ENCODE measurements at places on chromosomes 3 and 15.

DNA sequence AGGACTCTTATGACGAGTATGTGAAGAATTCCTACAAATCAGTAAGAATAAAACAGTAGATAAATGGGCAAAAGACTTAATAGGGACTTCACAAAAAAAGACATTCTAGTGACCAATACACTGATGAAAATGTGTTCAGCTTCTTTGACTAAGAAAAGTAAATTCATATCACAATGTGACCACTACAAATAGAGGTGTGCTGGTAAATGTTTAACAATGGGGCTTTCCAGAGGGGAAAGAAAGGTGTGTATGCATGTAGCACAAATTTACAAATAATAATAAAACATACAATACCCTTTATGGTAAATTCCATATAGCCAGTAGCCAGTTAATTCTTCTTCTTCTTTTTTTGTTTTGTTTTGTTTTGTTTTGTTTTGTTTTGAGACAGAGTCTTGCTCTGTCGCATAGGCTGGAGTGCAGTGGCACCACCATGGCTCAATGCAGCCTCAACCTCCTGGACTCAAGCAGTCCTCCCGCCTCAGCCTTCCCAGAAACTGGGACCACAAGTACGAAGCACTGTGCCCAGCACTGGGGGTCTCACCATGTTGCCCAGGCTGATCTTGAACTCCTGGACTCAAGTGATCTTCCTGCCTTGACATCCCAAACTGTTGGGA lies 17.5 kb upstream of the NMD3 start:
- no peak for DNase-seq

- no peak for DNase-seq
Observed at GRCh38 chr3:30225021-30225420, 381.4 kb upstream of the TGFBR2 start.

DNA sequence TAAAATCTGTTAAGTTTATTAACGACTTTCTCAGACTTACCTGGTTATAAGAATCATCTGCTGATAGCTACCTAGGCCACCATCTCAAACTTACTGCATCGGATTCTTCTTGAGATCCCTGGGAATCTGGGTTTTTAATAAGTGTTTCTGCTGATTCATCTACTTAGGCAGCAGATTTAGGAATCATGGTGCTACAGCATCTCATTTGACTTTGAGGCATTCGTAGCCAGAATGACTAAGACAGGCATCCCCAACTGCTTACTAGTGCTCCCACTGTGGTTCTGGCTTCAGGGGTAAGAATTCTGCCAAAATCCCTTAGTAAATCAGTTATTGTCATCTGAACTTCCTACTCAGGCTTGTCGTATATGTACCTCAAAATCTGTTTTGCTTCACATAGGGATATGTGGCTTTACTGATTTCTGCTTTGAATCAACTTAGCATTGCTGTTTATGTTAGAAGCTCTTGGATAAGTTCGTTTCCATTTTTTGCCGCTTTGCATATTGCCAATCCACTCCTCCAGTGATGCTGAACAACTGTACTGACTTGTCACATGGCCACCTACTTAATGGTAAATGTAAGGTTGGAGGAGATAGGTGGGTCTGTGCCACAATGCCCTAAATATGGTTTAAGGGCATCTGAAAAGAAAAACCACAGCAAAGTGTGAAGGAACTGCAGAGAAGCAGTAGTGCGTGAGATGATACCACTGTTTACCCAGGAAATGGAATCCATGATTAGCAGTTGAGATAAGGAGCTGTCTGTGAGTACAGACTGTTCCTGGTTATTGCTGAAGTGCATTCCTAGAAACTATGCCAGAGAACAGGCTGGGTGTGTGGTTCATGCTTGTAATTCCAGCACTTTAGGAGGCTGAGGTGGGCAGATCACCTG lies 60.3 kb downstream of the MAP6D1 start:
- no peak for DNase-seq

GRCh38 chr3:122305818-122306621 lies 19.0 kb upstream of the CSTA start:
- peak; percentile 31 for DNase-seq

GRCh38 chr3:49759226-49759625 lies 27.1 kb downstream of the IP6K1 start:
- no peak for DNase-seq

DNA sequence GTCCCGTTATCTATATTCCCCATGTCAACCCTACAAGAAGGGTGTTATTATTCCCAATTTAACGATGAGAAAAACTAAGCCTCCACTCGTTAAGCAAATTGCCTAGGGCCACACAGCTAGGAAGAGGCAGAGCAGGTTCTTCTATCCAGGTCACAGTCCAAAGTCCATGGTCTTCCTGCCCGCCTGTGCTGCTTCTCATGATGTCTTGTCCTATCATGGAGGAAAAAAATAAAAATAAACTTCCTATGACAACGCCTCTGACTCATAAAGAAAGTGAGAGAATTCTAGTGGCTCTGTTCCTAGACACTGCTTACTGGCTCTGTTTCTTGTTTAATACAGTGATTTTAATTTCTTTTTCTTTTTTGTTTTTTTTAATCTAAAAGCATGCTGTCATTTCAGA lies 9.7 kb downstream of the COL8A1 start:
- no peak for DNase-seq

DNA sequence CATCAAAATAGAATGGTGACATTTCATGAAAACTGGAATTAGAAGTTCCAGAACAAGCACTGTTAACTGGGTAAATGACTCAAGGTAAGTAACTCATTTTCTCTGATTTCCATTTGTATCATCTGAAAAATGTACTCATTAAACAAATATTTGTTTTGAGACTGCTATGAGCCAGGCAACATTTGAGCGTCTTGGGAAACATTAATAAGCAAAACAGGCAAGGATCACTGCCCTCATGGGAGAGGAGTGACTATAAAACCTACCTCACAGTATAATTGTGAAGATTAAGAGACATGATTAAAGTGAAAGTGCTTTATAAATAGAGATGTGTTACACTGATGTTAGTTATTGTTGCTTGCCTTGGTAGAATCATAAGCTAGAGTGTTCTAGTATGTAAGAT lies 711.8 kb upstream of the UBE2E2 start:
- no peak for DNase-seq

DNA sequence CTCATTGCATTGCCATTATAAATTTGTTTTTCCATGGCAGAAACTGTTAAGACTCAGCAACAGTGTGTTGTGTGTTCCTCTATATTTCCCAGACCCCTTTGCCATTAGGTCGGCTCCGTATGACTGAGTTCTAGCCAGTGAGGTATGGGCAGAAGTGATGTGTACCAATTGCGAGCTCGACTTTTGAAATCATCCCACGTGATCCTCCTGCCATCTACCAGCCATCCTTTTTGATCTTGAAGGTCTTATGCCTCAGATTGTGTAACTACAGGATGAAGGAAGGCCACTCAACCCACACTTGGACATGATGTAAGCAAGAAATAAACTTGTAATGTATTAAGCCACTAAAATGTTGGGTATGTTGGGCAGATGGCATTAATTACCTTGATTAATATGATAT lies 562.3 kb downstream of the PDCD6IP start:
- DNase-seq = no peak

DNA sequence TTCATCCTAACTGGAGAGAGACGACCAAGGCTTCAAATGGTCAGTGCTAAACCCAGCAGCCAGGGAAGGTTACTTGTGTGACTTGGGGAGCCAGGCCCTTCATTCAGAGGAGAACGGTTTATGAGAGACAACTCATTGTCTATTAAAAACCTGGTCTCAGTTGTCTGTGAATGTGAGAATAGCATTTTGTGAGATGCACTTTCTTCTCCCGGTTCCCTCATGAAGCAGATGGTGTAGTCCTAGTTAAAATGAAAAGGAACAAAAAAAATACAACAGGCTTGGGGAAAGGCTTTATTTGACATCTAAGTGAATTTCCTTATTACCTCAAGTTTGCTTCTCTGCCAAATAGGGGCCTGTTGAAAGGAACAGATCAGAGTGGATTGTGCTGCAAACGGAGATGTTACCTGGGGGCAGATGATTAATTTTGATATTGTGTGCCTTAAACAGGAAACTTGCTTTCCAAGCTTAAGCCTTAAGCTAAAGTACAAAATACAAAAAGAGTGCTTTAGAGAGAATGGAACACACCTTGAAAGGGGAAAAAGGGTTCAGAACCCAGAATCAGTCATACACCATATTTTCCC lies 202.7 kb upstream of the BHLHE40 start:
- DNase-seq = no peak

GRCh38 chr3:114764056-114764492 lies 383.0 kb downstream of the ZBTB20 start:
- DNase-seq = no peak

- peak; percentile 49 for DNase-seq
Observed at GRCh38 chr15:70271422-70272088, 173.8 kb upstream of the TLE3 start.

GRCh38 chr3:183551930-183552329 lies 3.6 kb downstream of the KLHL6 start:
- DNase-seq = no peak

GRCh38 chr3:184618811-184619210 lies 57.2 kb downstream of the EPHB3 start:
- no peak for DNase-seq

DNA sequence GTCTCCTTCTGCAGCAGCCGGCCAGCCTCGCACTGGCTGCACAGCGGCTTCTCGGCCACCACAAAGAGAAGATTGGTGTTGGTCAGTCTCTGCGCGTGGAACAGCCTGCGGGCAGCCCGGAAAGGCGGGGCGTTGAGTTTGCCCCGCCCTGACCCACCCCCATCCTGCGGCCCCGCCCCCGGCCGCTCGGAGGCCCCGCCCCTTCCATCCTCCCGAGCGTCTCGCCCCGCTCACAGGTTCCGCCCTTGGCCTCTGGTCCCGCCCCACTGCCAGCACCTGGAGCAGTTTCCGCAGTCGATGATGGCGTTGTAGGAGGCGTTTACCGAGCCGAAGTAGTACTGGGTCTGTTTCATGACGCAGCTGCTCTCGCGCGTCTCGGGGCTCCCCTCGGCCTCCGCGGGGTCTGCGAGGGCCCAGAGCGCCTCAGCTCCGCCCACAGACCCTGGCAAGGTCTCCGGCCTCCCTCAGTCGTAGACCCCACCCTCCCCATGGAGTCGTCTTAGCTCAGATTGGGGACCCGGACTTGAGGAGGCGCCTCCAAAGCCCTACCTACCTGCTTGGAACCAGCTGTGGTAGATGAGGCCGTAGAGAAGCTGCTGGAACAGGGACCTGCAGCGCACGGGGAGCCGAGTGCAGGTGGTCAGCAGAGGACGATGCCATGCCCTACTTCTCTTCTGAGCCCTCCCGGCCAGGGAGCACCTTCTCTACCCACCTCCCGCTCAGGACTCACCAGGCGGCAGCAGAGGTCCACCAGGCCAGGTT lies 5.9 kb upstream of the TMEM115 start:
- peak; percentile 96 for DNase-seq

DNA sequence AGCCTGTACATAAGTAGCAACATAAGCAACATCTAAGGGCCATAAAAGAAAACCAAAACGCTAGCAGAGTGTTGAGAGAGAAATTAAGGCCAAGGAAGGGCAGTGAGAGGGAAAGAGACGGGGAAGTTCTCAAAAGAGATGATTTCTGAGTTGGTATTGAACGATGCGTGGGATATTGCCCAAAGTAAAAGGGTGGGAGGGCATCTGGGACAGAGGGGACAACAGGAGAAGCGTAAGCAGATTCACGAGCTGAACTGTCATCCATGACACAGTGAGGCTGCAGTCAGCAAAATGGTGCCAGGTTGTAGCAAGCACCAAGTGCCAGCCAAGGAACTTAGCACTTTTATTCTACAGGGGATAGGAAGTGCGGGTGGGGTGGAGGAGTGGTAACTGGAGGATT lies 11.8 kb downstream of the NCEH1 start:
- no peak for DNase-seq

- no peak for DNase-seq
Observed at GRCh38 chr3:42901073-42901415, 4.9 kb upstream of the ZNF662 start.

GRCh38 chr3:27888562-27888961 lies 166.4 kb upstream of the EOMES start:
- no peak for DNase-seq

DNA sequence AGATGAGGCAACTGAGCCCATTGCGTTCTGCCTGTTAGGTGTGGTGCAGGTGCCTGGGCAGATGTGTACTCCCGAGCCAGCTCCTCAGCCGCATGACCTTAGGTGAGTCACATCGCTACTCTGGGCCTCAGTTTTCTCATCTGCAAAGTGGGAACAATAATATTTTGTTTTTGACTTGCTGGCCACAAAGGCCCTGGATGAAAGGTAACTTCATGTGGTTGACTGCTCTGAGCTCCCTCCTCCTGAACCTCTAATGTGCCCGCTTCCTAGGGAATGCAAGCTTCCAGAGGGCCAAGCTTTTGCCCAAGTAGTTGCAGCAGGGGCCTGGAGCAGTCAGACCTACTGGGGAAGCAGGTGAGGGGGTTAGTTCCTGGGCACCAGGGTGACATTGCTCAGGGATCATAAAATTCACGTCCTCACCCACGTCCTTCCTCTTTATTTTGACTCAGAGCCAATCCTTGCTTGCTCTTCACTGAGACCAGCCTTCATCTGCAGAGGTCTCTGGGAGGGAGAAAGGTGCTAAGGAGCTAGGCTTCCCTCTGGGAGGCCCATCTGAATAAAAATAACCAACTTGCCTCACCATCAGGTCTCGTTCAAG lies 149.0 kb upstream of the TLE3 start:
- DNase-seq = no peak
